ENCODE measurements at places on chromosomes 1 and 21. TPM values are rescaled to one million over a fixed set of nuclear protein-coding genes. Genes with fewer than 3 reads are reported as not detected.
A peak's percentile ranks its signal among the peaks of the same experiment; 100 is the strongest.

DNA sequence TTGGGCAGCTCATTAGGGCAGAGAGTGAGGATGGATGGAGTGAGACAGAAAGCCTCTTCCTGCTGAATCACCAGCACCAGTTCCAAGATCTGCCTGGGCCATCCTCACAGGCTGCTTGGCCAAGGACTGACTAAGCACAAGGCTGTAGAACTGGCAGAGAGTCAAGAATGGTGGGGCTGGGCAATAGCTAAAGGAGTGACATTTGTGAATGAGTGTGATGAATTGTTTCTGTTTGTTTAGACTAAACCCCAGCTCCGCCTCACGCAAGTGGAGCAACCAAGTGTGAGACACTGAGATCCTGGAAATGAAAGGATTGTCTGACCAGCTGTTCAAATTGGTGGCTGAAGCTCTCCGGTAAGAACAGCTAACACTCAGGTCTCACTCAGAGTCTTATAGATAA, 38.6 kb downstream of the BRINP2 start:
- peak; percentile 60 for DNase-seq

- DNase-seq: peak; percentile 48
Measured at GRCh38 chr1:67732750-67733151, 47.8 kb downstream of the GADD45A start.

The RHEX gene
- total RNA-seq: 1.0 TPM

The THEM5 gene
- total RNA-seq: not detected
